ENCODE measurements at places on chromosomes 2 and 18.

DNA sequence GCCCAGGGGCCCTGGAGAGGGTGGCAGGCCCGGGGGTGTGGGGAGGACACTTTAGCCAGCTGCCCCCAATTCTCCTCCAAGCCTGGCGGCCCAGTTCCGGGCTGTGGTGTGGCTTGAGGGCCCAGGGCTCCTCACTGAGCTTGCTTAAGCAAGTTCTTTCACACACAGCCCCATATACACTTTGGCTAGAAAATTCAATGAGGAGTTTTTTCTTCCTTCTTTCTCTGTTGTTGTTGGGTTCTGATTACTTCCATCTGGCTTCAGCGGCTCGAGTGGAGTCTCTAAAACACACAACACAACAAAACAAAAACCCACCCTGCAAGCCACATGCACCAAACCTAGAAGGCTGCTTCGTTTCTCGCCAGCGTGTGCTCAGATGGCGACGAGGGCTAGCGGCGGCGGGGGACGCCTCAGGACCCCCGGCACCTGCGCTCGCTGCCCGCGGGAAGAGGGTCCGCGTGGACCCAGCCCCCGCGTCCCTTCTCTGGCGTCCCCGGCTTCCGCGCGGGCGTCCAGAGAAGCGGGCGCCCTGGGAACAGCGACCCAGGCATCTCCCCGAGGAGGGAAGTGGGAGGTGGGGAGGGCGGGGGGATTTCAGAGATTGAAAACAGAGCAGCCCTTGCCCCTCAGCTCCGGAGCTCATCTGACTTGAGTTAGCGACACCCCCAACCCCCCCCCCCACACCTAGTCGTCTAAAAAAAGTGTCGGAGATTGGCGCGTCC lies 577 bp upstream of the GLI2 start:
- no peak for DNase-seq

DNA sequence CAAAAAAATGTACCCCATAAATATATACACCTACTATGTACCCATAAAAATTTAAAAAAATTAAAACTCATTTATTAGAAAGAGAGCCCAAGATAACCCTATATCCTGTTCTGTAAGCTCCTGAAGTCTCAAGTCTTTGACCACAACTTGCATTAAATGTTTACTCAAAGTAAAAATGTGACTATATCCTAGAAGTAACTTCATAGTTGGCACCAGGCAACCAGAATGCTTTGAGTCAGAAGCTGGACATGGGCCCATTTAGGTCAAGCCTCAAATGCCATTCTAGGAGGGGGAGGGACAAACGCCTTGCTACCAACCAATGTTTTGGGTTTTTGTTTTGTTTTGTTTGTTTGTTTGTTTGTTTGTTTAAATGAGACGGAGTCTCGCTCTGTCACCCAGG lies 9.3 kb upstream of the TBC1D8 start:
- no peak for DNase-seq

- no peak for DNase-seq
These were observed 161.3 kb downstream of the INSIG2 start for GRCh38 chr2:118249531-118249930.

DNA sequence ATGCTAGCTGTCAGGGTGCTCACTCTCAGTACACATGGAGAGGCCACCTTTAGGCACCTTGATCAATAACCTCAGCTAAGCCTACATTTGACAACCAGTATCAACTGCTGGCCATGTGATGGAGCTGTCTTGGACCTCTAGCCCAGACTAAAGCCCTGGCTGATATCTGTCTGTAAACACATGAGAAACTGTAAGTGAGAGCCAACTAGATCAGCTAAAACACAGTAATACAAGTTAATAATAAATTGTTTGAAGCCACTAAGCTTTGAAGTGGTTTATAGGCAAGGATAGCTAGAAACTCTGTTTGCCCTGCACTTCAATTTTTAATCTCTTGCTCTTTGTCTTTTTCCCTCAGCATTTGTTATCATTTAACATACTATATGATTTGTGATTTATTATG lies 407.1 kb downstream of the SPAG16 start:
- no peak for DNase-seq

DNA sequence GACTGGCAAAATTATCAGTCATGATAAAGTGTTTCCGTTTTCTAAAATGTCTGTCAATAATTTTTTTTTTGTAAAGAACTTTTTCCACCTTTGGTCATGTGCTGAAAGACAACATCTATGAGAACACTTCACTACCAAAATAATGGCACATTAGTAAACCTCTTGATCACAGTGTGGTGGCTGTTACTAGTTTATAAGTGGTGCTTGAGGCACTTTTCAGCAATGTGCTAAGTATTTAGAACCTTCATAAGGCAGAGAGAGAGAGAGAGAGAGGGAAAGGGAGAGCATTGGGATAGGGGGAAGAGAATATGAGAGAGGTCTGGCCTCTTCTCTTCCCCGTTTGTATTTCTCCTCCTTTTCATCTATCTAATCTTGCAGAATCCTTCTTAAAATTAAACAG lies 1.1 kb upstream of the NYAP2 start:
- DNase-seq: no peak

DNA sequence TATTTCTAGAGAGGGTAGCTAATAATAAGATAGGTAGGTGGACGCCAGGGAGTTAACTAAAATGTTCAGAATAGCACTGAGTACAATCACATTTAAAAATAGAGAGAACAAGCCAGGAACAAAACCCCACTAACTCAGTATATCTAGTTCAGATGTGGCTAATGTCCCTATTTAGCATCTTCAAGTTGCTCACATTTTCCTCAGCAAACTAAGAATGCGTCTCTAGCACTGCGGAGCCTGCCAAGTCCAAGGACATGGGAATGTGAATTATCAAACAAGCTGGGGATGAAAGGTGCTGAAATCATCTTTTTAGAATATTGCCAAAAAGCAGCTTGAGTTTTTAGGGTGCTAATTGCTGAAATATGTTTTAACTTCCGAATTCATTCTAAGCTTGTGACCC lies 398.5 kb upstream of the FIGN start:
- DNase-seq: no peak

DNA sequence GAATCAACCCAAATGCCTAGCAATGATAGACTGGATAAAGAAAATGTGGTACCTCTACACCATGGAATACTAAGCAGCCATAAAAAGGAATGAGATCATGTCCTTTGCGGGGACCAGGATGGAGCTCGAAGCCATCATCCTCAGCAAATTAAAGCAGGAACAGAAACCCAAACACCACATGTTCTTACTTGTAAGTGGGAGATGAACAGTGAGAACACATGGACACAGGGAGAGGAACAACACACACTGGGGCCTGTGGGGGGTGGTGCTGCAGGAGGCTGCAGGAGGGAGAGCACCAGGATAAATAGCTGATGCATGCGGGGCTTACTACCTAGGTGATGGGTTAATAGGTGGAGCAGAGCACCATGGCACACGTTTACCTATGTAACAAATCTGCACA lies 8.4 kb upstream of the PID1 start:
- DNase-seq: no peak

- DNase-seq: no peak
These were observed 578.5 kb downstream of the TSN start for GRCh38 chr2:122333932-122334331.

DNA sequence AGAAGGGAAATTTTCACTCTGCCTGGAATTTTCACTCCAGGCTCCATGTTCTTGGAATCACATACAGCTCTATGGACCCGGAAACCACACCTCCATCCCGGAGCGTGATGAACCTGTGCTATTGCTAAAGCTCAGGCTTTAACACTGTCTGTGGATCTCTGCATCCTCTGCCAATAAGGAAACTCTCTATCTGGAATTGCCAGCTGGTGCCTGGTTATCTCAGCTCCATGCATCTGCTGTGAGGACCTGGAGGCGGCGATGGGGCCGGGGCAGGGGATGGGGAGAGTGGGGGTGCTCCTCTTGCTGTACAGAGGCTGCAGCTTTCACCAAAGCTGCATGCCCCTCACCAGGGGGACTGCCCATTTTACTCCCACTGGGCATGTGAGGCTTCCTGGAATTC lies 754.0 kb upstream of the SOX11 start:
- DNase-seq: no peak

GRCh38 chr2:134200036-134200618 lies 53.7 kb upstream of the MGAT5 start:
- no peak for DNase-seq

- DNase-seq: no peak
These were observed 120.6 kb downstream of the PLB1 start for GRCh38 chr2:28616396-28616999.

DNA sequence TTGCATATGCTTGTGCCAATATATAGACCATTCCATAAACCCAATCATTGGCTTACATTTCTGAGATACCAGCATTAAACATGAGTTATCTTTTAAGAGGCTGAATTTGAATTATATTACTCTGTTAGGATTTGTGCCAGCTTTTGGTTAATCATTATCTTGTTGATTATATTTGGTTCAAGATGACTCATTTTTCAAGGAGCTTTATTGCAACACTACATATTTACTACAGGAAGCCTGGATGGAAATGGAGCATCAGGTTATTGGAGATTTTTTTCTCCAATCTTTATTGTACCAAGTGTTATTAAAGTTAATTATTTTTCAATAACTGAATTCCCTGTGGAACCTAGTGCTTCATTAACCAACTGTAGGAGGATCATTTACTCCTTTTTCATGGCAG lies 26.4 kb downstream of the EML4 start:
- DNase-seq: no peak

DNA sequence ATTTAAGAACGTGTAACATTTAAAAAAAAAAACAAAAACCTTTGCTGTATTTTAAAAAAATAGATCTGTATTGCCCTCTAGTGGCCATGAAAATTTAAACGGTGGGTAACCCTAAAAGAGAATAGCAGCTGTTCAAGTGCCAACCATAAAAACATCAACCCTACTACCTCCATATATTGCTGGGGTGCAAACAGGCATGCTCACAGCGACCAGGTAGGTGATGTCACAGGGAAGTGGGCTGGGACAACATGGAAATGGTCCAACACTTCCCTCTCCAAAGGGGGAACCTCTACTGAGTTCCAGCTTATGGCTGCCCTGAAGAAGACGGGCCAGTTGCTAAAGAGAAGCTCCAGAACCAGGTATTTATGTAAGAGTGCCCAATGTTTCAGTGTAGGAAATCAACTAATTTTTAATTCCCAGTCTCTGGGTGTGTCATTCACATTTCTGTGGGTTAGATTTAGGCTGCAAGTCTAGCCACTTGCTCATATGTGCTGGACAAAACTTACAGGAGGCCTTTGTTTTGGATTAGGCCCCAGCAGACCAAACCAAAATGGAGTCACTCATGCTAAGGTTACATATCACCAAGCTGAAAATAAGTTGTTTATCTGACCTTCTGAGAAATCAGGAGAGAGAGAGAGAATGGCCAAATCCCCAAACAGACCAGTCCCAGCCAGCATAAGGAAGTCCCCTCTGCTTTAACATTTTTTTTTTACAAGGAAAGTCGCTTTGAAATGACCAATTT lies 54.5 kb downstream of the SKA1 start:
- no peak for DNase-seq

GRCh38 chr18:66558773-66559172 lies 45.1 kb downstream of the CDH19 start:
- DNase-seq: no peak

DNA sequence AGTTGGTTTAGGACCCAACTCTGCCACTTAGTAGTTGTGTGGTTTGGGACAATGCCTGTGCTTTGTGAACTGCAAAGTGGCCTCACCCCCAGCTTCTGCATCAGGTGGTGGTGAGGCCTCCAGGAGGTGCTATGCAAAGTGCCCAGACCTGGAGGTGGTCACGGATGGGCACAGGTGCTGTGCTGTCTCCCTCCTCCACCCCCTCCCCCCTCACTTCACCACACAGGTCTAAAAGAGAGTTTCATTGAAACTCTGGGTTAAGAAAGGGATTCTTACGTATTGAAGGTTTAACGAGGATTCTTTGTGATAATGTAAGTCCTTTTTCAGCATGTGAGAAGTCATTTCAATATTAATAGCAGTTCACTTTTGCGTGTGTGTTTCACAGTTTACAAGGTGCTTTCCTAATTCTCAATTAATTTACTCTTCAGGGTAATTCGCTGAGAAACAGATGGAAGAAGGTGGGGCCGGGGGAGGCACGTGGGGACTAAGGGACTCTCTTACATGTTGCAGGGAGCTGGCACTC lies 369.9 kb downstream of the LPIN1 start:
- no peak for DNase-seq

GRCh38 chr2:205657579-205657978 lies 24.7 kb upstream of the NRP2 start:
- no peak for DNase-seq

GRCh38 chr2:218367415-218368149 lies 10.9 kb downstream of the CATIP start:
- peak; percentile 71 for DNase-seq

DNA sequence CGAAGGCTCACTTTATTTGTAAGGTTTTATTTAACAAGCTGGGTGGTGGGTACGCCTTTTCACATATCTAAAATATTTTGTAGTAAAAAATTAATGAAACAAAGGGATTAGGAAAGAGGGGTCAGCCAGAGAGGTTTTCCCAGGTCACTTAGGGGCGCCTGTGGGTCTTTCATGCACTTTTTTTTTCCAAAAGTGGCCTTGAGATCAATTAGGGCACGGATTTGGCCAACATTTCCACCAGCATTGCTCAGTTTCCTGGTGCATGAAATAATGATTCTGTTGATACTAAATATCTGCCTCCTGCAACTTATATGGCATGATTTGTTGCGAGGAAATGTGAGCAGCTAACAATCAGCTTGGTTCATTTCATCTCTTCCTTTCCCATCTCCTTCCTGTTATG lies 67.6 kb upstream of the ZCCHC2 start:
- DNase-seq: no peak

- DNase-seq: no peak
These were observed 389.5 kb downstream of the RND3 start for GRCh38 chr2:150097901-150098531.

DNA sequence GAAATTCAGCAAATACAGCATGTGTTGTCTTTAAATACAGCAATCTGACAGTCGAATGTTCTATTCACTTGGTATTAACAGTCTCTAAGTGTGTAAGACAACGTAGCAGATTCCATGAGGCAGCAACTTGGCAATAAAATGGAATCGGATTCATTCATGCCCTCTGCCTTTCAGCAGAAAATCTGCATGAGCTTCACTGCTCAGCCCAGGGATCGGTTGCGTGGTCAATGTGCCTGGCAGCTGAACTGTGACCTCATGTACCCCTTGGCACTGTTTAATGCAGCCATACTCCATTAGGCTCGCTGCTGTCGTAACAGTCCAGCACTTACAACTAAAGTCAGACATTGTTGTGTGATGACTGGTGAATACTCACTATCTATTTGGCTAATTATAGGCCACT lies 17.7 kb upstream of the RGPD4 start:
- DNase-seq: no peak

DNA sequence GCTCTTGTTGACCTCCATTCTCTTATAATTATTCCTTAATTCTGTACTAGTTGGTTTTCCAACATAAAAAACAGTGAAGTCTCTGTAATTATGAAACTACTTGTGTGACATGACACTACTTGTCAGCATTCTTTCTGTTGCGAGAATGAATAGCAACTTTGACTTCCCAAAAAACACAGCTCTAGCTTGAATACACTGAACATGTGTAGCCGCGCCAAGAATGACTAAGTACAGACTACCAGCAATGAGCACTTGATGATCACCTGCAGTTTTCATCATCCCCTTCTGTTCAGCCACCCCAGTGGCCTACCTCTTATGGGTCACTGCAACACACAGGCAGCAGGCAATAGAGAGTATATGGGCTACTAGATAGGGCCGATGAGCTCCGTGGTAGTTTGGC lies 229.3 kb downstream of the TGIF1 start:
- DNase-seq: no peak

GRCh38 chr2:230895536-230896345 lies 29.3 kb downstream of the GPR55 start:
- peak; percentile 1 for DNase-seq

Data from activated CD4-positive, alpha-beta T cell treated with anti-CD3 and anti-CD28 coated beads for 48 hours (primary cell).